ENCODE measurements at places on chromosomes 4 and X.

DNA sequence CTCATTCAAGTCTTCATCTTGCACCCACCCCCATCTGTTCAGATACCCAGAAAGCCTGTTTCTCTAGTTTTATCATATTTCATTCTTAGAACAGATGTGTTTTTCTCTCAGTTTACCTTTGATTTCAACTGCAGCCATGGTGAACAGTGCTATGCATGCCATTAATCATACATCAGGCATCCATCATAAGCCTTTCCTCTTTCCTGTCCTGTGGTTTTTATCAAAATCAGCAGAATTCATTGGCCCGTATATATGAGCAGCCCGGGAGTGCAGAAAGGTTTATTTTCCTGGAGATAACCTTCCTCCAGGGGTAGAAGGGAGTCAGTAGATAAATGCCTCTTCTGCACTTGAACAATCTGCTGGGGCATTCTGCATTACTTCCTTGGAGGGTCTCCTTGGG, 65.7 kb downstream of the IL21 start:
- DNase-seq = no peak

- no peak for DNase-seq
Observed at GRCh38 chr4:37138789-37139188, 105.8 kb upstream of the NWD2 start.

DNA sequence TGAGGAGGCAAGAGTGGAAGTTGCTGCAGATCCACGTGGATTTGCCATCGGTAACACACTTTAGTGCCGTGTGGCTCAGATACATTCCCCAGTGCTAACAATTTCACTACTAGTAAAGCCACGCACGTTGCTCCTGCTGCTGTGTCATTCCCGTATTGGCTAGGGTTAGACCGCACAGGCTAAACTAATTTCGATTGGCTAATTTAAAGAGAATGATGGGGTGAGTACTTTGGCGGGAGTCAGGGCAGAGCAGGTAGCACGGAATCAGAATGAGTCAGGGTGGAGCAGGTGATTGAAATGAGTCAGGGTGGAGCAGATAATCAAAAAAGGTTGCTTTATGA, 1337.5 kb downstream of the FSTL5 start:
- no peak for DNase-seq

DNA sequence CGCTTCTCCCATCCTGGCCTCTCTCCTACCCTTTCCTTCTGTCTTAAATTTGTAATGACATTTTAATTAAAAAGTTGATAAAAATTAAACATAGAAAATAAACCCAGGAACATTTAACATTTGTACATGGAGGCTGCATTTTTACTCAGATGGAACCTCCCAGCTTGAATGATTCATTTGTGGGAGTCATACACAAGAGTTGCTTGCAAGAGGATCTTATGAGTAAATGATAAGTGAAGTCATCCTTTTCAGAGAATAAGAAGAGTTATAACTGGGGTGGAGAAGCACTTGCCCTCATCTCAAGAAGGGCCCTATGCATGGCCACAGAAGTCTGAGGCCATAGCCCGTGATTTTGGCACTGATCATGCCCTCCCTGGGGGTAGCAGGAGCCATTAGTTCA, 482.9 kb upstream of the BOD1L1 start:
- DNase-seq = no peak
